Mucosa of gallbladder (tissue), 1 donor: ENCODE measurements at places on chromosomes 1 and 21. TPM values are rescaled to one million over a fixed set of nuclear protein-coding genes. Genes with fewer than 3 reads are reported as not detected.

DNA sequence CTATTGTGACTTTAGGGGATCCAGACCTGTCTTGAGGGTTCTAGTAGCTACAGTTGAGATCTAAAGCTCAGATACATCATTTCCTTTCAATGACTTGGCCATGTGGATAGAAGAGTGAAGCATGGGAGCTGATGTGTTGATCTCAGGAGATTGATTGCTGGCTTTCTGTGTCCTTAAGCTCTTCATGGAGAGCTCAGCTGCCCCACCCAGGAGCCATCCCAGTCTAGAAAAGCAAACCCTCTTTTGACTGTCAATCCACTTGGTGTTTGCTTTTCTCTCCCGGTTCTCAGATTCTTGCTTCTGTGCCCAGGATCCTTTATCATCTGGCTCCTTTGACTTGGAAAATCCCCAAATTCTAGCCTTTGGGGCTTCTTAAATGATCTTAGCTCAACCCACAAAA lies 87.2 kb downstream of the ATP1A1 start:
- DNase-seq, result no peak

- no peak for DNase-seq
Observed at GRCh38 chr1:71733121-71733520, 549.2 kb downstream of the NEGR1 start.

DNA sequence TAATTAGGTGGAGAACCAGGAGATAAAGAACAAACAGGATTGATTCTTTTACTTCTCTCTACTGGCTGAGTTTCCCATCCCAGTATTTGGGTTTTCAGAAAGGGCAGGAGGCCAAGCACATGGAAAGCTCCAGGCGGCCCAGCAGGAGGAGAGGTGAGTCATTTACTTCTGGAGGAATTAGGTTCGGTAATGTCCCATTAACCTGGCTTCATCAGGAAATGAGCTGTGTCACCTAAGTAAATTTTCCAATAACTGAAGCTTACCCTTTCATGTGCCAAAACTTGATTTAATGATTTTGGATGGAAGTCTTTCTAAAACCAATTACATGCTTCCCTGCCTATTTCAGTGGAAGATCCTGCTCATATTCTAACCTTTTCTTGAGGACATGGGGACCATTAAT lies 257.6 kb upstream of the USP24 start:
- no peak for DNase-seq

DNA sequence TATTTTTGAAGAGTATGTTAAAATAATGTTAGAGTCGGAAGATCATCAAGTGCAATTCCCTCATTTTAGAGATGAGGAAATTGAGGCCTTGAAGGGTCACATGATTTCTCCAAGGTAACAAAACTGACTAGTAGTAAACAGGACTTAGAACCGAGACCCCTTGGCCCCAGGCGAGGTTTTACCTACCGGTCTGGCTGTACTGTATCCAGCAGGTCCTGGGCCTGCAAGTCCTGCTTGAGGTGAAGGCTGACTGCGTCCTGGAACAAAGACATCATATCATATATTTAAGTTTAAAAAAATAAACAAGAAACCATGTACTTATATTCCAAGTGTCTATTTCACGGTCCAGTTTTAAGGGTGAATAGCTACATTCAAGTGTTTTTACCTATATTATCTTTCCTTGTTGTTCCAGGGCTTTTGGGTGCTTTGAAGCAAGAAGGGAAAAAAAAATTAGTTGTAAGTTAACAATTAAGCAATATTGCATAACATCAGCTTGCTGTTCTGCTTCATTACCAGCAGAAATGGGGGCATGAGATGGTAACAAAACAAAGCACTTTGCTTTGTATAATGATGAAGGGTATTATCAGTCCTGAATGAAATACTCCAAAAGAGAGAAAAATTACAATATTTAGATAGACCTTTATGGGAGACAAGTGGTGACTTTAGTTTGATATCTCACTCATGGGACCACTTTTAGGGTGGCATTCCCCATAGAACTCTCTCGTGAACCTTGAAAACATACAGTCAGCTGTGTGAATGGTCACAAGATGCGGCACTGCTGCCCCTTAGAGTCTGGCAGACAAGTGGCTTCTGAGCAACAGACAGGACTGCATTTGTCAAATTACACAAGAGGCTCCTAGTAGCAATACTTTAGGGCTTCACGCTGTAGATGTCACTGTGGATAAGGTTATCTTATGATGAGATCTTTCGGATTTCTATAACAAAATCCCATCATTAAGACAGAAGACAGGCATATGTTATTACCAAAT lies 29.8 kb upstream of the CFAP298 start:
- no peak for DNase-seq

- DNase-seq, result no peak
Observed at GRCh38 chr1:209485167-209485566, 98.3 kb upstream of the CAMK1G start.

CACNA1S gene
- total RNA-seq, result not detected

GRCh38 chr1:63866084-63866483 lies 92.3 kb downstream of the ROR1 start:
- no peak for DNase-seq

- no peak for DNase-seq
Observed at GRCh38 chr1:221644663-221645258, 97.1 kb downstream of the DUSP10 start.

GRCh38 chr1:150280138-150280707 lies 2.1 kb upstream of the CIART start:
- DNase-seq, result no peak

GRCh38 chr1:27152829-27153548 lies 1.9 kb downstream of the SLC9A1 start:
- DNase-seq, result no peak

- DNase-seq, result no peak
Observed at GRCh38 chr1:241637604-241638003, 2.6 kb downstream of the CHML start.

HENMT1 gene
- 7.0 TPM for total RNA-seq
